ENCODE measurements at places on chromosomes 2 and 18. TPM values are rescaled to one million over a fixed set of nuclear protein-coding genes. Genes with fewer than 3 reads are reported as not detected.

MAP2 gene
- total RNA-seq: 0.08 TPM

BOLL gene
- not detected for total RNA-seq

GPR39 gene
- total RNA-seq: 18.0 TPM

CYS1 gene
- total RNA-seq: not detected

ALPP gene
- 1.1 TPM for total RNA-seq

FTCDNL1 gene
- 0.69 TPM for total RNA-seq

CDK5R2 gene
- total RNA-seq: not detected

SKA1 gene
- 9.4 TPM for total RNA-seq

FLACC1 gene
- 1.2 TPM for total RNA-seq

AP1S3 gene
- 16.3 TPM for total RNA-seq

NDC80 gene
- total RNA-seq: 19.4 TPM

CSRNP3 gene
- 0.08 TPM for total RNA-seq

KRTCAP3 gene
- total RNA-seq: 30.4 TPM

ANKRD39 gene
- total RNA-seq: 26.8 TPM

C1QL2 gene
- not detected for total RNA-seq

GKN2 gene
- total RNA-seq: not detected

KCNK3 gene
- not detected for total RNA-seq

All from HT-29 (cell line).